Ovary (tissue), 10 donors: ENCODE measurements at places on chromosomes 12 and 14.

GRCh38 chr14:78764645-78765044, 594.5 kb downstream of the NRXN3 start:
- H3K36me3 ChIP-seq, result no peaks in the 10 kb centered on the region
- H3K27ac ChIP-seq, result no peak overlapping the region
- H3K27me3 ChIP-seq, result no peaks in the 10 kb centered on the region
- H3K4me1 ChIP-seq, result no peaks in the 10 kb centered on the region
- no peak overlapping the region for H3K4me3 ChIP-seq
- DNase-seq, result no peak

- H3K4me3 ChIP-seq, result no peak overlapping the region
- H3K4me1 ChIP-seq, result peaks cover 1% of the 10 kb centered on the region
- H3K36me3 ChIP-seq, result no peaks in the 10 kb centered on the region
- H3K27ac ChIP-seq, result no peak overlapping the region
- DNase-seq, result no peak
Measured at GRCh38 chr12:24360907-24361306, 411.4 kb upstream of the SOX5 start.

DNA sequence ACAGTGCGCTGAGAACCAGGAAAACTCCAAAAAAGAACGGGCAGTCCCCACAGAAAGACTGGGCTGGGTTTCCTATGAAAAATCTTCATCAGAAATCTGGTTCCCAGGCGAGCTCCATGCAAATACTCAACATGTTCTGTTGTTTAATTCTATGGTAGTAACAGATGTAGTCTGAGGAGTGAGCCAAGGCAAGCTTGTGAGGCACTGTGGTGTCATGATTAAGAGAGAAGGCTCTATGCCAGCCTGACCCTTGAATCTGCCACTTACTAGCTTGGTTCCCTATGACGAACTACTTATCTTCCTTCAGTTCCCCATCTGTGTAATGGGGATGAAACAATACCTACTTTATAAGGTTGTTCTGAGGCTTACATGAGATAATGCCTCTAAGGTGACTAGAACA, 10.7 kb downstream of the POMT2 start:
- no peaks in the 10 kb centered on the region for H3K36me3 ChIP-seq
- no peak overlapping the region for H3K27ac ChIP-seq
- no peak for DNase-seq
- H3K4me3 ChIP-seq, result no peak overlapping the region
- H3K27me3 ChIP-seq, result no peaks in the 10 kb centered on the region

DNA sequence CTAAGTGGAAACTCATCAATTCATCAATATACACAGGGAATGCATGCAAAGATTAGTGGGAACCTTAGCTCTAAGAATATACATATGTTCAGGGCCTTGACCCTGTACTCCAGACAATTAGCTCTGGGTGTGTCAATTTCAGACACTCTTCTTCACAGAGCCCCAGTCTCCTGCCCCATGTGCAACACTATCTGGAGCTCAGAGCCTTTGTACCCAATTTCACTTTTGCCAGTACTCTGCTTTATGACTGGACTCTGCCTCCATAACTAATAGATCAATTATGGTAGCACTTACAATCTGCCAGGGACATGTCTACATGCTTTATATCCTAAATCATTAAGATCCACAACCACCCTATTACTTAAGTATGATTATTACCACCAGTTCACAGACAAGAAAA, 152.5 kb upstream of the PLEKHG7 start:
- H3K27ac ChIP-seq, result no peak overlapping the region
- no peaks in the 10 kb centered on the region for H3K36me3 ChIP-seq
- H3K4me3 ChIP-seq, result no peak overlapping the region
- H3K27me3 ChIP-seq, result no peaks in the 10 kb centered on the region
- no peak for DNase-seq
- no peaks in the 10 kb centered on the region for H3K4me1 ChIP-seq

GRCh38 chr14:51576879-51577278, 74.8 kb upstream of the FRMD6 start:
- H3K27me3 ChIP-seq, result no peaks in the 10 kb centered on the region
- H3K4me1 ChIP-seq, result peaks cover 2% of the 10 kb centered on the region
- no peak overlapping the region for H3K27ac ChIP-seq
- H3K36me3 ChIP-seq, result no peaks in the 10 kb centered on the region
- no peak for DNase-seq

DNA sequence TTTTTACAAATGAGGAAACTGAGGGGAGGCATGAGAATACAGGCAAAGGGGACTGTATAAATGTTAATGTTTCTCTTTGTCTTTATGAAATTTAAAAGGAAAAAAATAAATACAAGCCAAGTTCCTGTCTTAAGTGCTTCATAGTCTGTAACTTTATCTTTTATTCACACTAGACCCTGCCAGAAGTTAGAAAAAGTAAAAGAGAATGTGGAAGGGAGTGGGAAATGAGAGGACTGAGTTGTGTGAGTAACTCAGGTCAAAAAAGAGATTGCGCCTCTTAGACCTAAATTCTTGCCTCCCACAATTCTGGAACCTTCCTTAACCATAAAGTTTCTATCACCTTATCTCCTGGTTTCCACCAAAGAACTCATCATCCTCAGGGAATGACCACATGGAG, 141.1 kb downstream of the KICS2 start:
- H3K4me1 ChIP-seq, result peaks cover 14% of the 10 kb centered on the region
- H3K27me3 ChIP-seq, result no peaks in the 10 kb centered on the region
- H3K4me3 ChIP-seq, result no peak overlapping the region
- no peak for DNase-seq
- H3K36me3 ChIP-seq, result no peaks in the 10 kb centered on the region
- H3K27ac ChIP-seq, result no peak overlapping the region

- no peak overlapping the region for H3K27ac ChIP-seq
- H3K36me3 ChIP-seq, result no peaks in the 10 kb centered on the region
- H3K27me3 ChIP-seq, result no peaks in the 10 kb centered on the region
- H3K4me1 ChIP-seq, result peaks cover 1% of the 10 kb centered on the region
Measured at GRCh38 chr14:26873362-26873960, 275.6 kb upstream of the NOVA1 start.

DNA sequence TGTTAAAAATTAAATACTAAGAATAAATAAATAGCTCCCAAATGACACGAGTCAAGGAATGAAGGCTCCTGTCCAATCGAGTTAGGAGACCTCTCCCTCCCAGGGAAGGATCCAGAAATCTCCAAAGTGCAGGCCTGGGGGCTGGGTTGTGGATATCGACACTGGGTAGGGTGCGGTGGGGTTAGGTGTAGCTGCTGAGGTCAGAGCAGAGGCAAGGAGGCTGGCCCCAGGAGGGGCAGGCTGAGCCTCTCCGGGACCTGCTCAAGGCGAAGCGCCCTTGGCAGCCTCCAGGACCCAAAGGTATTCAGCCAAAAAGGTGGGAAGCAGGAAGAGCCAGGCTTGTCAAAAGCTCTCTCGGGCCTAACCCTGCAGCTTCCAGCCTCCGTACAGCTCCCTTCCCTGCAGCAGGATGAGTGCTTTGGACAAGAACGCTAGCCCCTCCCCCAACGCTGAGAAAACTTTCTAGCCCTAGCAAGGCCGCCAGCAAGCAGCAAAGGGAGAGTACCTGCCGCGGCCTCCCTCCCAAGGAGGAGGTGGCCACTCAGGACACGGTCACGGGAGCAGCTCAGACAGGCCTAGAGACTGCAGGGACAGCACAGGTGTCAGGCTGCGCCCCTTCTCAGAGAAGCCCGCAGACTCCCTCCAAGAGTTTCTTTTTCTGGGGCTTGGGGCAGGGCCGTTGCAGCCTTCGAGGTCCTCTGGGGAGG, 3.7 kb upstream of the PNMA1 start:
- no peaks in the 10 kb centered on the region for H3K36me3 ChIP-seq
- peak overlapping the region; percentile 46 for H3K27ac ChIP-seq
- DNase-seq, result no peak
- H3K27me3 ChIP-seq, result no peaks in the 10 kb centered on the region
- peaks cover 11% of the 10 kb centered on the region for H3K4me1 ChIP-seq
- H3K4me3 ChIP-seq, result no peak overlapping the region

DNA sequence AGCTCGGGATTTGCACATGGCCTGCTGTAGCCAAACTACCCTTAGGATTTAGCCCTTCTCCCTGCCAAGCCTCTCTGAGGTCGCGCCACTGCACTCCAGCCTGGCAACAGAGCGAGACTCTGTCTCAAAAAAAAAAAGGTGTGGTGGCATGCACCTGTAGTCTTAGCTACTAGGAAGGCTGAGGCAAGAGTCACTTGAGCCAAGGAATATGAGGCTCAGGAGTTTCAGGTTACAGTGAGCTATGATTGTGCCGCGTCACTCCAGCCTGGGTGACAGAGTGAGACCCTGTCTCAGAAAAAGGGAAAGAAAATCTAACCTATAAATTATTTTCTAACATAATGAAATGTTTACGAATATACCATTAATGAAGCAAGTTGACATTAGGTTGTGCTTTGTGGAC, 29.7 kb downstream of the ESRRB start:
- H3K4me1 ChIP-seq, result no peaks in the 10 kb centered on the region
- no peak for DNase-seq
- no peaks in the 10 kb centered on the region for H3K27me3 ChIP-seq
- no peak overlapping the region for H3K27ac ChIP-seq
- H3K4me3 ChIP-seq, result no peak overlapping the region

DNA sequence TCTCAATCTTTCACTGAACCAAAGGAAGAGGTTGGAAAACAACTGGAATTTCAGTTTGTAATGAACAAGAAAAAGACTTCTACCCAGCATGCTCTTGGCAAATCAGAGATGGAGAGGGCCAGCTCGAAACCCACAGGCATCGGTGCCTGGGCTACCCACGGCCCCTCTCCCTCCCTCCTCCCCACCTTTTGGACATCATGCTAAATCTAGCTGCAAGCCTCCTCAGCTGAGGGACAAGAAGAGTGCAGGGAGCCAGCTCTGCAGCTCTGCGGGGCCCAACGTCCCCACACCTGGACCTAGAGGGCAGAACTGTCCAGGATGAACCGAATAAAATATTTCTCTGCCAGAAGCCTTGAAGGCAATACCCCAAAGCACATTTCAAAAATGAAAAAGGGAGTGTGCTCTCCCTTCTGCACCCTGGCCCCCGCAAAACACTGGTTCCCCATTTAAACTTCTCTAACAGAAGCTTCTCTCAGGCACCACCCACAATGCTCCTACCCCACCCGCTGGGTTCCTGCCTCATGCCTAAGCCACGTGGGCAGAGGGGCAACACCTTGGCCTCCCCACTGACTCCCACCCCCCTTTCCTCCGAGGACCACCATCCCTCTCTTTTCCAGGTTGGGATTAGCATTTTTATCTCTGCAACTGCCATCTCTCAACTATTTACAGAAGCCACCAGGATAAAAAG, 8.2 kb downstream of the CAMKK2 start:
- no peak overlapping the region for H3K4me3 ChIP-seq

- peaks cover 6% of the 10 kb centered on the region for H3K4me1 ChIP-seq
- DNase-seq, result no peak
- H3K27me3 ChIP-seq, result no peaks in the 10 kb centered on the region
- no peak overlapping the region for H3K4me3 ChIP-seq
- H3K36me3 ChIP-seq, result no peaks in the 10 kb centered on the region
Measured at GRCh38 chr12:19220852-19221466, 91.4 kb downstream of the PLEKHA5 start.

- no peak for DNase-seq
- no peak overlapping the region for H3K4me3 ChIP-seq
Measured at GRCh38 chr14:44863271-44863670, 98.5 kb downstream of the KLHL28 start.

GRCh38 chr12:78209846-78210505, 379.3 kb downstream of the NAV3 start:
- no peak for DNase-seq
- no peaks in the 10 kb centered on the region for H3K36me3 ChIP-seq
- no peaks in the 10 kb centered on the region for H3K4me1 ChIP-seq

DNA sequence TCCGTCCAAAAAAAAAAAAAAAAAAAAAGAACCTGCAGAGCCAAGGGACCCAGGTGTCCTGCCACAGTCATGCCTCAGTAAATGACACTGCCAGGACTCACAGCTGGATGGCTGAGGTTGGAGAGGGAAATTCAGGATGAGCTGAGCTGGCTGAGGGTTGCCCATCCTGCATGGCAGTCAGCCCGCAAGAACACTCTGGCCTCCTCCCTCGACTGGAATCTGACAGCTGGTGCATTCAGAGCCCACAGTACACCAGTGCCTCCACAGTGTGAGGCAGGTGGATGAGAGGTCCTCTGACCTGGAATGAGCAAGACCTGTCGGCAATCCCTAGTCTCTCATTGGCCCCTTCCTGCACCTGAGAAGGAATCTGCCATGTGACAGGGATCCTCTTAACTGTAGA, 74.4 kb upstream of the GPR68 start:
- H3K4me1 ChIP-seq, result peaks cover 7% of the 10 kb centered on the region
- H3K4me3 ChIP-seq, result no peak overlapping the region
- no peak overlapping the region for H3K27ac ChIP-seq
- H3K36me3 ChIP-seq, result no peaks in the 10 kb centered on the region

DNA sequence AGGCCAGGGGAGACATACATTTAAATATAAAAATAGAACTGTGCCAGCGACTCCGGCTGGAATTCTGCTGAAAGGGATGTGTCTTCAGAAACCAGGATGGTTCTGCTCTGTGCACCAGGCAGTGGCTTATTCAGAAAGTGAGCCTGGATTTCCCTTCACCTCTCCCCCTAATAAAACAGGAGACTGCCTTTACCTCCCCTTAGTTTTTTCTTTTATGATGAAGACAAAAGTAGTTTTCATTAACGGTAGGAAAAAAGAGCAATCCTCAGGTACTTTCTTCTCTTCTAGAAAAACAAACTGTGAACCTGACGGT, 346 bp downstream of the SLC7A8 start:
- DNase-seq, result no peak
- H3K27ac ChIP-seq, result no peak overlapping the region
- H3K4me1 ChIP-seq, result peaks cover 3% of the 10 kb centered on the region
- H3K4me3 ChIP-seq, result peak overlapping the region; percentile 67

GRCh38 chr14:64508215-64508776, 3.7 kb downstream of the ZBTB1 start:
- no peak overlapping the region for H3K4me3 ChIP-seq
- no peak overlapping the region for H3K27ac ChIP-seq
- no peaks in the 10 kb centered on the region for H3K27me3 ChIP-seq
- H3K4me1 ChIP-seq, result peaks cover 5% of the 10 kb centered on the region

DNA sequence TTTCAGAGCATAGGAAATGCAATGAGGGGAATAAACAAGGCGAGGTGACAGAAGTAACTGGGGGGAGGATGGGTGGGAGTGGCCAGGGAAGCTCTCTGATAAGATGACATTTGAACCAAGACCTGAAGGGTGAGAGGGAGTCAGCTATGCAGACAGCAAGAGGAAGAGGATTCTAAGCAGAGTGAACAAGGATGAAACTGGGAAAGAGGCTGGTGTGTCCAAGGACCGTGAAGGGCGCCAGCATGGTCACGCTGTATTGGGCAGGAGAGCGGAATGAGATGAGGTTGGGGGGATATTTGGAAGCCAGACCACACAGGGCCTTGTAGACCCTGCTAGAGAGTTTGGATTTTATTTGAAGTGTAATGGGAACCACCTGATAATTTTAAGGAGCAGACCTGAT, 10.5 kb upstream of the PPP1R1A start:
- DNase-seq, result no peak
- H3K4me1 ChIP-seq, result no peaks in the 10 kb centered on the region
- no peak overlapping the region for H3K27ac ChIP-seq

DNA sequence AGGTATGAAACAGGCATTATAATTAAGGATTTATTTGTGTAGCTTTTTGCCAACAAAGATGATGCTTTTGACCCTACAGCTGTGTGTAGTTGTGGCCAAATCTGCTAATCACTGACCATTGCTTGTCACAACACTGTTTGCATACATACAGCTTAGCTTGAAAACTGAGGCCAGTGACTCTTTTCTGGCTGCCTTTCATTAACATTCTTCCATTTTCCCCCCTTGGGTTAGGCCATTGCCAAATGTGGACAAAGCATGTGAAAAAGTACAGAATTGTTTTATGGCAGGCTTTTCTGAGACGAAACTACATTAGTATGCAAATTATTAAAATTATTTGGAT, 263.3 kb downstream of the SLC16A7 start:
- no peak overlapping the region for H3K4me3 ChIP-seq
- no peaks in the 10 kb centered on the region for H3K4me1 ChIP-seq
- H3K27ac ChIP-seq, result no peak overlapping the region
- no peak for DNase-seq
